KBM-7 (cell line): ENCODE measurements at places on chromosomes 7 and 10.
A peak's percentile ranks its signal among the peaks of the same experiment; 100 is the strongest.

DNA sequence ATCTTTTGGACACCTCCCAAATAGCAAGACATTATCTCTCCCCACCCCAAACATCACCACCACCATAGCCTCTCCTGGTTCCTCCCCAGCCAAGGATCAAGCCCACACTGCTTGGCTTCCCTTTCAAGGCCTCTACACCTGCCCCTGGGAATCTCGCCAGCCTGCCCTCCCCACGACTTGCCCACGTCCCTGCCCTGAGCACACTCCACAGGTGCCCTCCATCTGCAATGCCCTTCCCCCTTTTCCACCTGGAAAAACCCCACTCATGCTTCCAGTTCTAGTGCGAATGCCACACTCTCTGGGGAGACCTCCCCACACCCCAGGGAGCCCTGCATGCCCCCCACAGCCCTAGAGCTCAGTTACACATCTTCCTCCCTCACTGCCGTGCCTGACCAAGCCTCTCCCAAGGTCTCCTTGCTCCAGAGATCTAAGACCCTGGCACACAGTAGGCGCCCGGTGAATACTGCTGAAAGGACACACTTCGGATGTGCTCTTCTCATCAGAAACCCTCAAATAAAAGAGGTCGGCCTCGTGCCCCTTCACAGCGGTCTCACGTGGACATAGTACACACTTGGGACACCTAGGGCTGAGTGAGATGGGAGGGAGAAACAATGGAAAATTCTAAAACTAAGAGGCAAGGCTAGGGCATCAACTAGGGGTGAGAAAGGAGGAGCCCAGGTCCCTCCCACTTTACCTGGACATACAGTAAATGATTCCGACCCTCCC lies 91.4 kb downstream of the DLG5 start:
- DNase-seq = no peak

GRCh38 chr10:55369670-55370420 lies 568.8 kb upstream of the PCDH15 start:
- no peak for DNase-seq

DNA sequence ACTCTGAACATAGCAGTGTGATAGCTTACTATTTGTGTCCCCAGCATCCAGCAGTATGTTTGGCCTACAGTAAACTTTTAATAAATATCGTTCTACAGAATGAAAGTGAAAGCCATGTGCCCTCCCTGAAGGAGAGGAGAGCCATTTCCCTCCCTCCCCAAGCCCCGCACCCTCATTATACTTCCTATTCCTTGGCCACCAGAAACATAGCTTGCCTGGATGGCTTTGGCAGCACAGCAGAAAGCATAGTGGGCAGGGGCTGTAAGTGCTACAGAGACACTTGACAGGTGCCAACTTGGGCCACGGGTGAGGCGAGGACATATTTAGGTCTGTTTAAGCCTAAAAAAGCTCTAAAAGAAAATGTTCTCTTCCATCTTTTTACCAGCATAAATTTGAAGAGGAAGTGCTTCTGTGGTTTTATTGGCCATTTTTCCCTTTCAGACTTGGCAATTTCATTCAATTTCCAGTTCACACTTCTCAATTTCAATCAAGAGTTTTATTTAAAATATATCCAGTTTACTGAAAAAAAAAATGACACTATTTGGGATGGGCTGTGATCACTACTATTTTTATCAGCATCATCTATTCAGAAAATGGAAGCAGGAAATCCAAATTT lies 12.7 kb downstream of the HHEX start:
- DNase-seq = no peak

DNA sequence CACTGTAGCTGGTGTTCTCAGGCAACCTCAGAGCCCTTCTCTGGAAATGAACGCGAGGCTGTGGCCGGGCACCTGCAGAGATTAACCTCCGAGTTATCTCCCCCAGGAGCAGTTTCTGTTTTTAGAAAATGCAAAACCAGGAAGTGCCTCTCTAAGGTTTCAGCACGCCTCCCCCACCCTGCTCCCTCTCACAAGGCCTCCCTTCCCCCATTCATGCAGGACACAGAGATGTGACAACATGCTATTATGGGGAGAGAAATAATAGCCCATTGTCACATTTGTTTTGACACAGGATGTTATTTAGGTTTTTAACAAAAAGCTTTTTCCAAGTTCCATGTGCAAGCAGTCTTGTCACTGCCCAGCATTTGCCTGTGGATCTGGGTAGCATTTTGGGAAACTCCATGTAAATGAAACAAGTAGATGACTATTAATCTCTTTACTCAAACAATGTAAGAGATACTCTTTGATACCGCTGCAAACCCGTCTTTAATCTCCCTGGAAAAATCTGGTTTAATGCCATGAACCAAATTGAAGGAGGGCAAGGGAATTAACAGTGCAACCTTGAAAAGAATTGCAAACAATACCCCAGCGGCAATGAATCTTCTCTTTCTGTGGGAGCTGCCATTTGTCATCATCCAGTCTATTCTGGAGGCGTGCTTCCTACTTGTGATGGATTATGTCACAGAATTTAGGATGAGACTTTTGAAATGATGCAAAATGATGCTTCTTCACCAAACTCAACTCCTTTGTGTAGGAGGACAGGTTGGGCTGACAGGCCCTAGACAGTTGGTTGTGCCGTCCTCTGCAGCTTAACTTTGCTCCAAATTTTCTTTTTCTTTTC lies 86.5 kb upstream of the NMT2 start:
- DNase-seq = peak; percentile 72

DNA sequence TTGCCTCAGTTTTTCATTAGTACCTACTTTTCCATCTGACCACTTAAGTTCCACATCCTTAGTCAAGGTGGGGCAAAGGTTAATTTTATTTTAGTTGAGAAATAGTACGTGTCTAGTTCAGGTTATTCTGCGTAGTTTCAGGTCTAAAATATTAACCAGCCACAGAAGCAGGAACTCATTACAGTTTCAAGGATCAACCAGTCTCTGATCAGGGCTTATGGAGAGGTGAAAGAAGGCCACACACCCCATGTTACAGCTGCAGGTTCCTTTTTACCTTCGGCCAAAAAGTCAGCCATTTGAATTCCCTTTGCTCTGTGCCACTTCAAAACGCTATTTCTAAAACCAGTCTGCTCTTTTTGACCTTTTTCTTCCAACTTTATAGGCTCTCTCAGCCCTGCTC lies 134.2 kb downstream of the CTTNBP2 start:
- DNase-seq = no peak

GRCh38 chr10:99631496-99631895 lies 11.3 kb upstream of the SLC25A28 start:
- no peak for DNase-seq
